DMS79 (cell line): ENCODE measurements at places on chromosomes 6 and 20.

- DNase-seq = no peak
Observed at GRCh38 chr6:33869826-33870423, 66.1 kb upstream of the MLN start.

DNA sequence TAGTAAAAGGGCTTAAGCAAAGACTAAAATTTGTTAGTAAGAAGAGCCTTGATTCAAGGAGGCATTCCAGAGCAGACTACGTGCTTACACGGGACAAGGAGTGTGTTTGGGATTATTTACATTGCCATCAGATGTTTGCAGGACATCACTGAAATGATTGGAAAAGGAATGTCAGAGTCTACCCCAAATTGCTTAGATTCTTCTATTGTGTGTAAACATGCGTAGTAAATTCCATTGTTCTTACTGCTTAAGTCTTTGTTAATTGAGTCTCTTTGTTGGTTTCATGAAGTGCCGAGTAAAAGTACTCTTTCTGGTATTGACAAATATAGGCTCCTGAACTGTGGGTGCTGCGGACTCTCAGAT lies 60.5 kb downstream of the CD83 start:
- no peak for DNase-seq

DNA sequence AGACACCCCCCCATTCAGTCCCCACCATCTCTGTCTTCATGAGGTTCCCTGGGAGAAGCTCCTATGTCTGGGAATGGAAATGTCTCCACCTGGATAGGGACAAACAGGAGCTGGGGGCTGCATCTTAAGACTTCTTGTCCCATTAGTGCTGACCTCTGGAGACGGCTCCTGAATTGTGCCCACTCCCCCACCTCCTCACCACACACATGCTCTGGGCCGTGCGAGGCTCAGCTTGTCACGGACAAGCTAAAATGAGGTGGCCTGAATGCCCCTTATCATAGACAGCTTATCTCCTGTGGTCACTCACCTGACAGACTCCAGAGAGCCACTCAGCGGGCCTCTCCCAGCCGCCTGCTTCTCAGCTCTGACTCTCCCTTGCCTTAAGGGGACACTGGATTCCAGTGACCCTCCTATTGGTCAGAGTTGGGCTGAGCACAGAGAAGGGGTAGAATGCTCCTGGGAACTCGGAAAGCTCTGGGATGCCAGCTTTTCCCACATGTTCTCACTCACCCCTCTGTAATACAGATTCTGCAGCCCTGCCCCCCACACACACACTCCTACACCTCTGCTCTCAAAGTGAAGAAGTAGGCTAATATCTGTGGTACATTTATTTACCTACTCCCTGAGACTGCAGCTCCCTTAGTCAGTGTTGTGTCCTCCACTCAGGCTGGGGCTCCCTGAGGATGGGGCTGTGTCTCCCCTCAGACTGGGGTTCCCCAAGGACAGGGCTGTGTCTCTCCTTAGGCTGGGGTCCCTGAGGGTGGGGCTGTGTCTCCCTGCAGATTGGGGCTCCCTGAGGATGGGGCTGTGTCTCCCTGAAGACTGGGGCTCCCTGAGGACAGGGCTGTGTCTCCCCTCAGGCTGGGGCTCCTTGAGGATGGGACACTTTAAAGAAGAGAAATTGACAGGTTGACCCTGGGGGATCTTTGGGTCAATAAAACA lies 167.5 kb downstream of the VEGFA start:
- DNase-seq = no peak

DNA sequence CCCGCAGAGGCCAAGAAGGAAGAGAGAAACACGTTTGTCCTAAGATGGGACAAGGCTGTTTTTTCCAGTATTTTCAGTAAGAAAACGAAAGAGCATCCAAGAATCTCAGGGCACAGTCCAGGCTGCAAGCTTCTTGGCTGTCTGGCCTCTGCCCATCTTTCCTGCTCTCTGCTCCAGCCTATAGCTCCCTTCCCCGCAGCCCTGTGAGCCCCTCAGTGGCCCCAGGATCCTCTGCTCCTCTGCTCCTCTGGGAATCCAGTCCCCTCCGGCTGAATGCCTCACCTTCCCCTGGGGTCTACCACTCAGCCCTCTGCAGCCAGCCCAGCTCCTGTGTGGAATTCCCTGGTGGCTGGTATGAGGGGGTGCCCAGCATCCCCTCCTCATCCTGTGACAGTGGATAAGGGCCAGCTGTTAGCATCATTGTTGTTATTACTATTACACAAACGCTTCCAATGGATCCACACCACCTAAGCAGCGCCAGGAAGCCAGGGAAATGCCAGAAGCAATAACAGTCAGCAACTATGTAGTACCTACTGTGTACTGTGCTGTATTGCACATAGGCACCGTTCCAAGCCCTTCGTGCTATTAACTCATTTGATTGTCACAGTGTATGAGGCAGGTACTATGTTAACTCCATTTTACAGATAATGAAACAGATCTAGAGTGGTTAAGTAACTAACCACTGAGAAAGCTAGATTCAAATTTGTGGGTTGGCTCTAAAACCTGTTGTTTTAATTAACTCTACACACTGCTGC lies 60.3 kb upstream of the PTPN1 start:
- no peak for DNase-seq
